H7 (cell line): ENCODE measurements at places on chromosomes 11 and 22.

DNA sequence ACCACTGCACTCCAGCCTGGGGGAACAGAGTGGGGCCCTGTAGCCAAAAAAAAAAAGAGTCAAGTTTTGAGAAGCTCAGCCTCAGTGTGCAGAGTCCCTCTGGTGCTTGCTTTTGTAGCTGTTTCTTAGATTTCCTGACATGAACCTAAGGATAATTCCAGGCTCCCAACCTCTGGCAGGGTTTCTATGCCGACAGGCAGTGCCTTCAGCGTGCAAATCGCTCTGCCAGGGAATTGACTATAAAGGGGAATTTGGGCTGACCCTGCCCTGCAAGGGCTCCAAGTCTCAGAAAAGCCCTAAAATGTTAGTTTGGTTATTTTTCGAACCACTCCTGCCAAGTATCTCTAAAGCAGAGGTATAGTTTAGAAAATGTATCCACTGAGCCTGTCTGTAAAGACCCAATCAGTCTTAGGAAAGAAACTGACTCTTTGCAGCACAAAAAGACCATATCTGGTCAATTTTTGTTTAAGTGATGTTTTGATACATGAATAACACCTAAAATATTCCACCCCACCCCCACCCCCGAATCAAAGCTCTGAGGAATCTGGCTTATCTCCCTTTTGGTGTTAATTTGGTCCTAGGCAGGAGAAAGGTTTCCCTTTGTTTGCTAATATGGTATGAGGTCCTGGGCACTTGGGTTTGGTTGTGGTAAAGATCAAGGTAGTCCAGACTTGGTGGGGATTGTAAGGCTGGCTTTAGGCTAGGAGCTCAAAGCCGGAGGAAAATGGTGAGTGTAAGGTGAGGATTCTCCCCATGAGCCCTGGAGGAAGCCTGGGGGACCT lies 49.7 kb downstream of the ANO1 start:
- peak; percentile 54 for DNase-seq

- peak; percentile 76 for DNase-seq
Measured at GRCh38 chr22:35337932-35338331, 38.2 kb downstream of the TOM1 start.

GRCh38 chr22:45166932-45167331 lies 3.2 kb downstream of the NUP50 start:
- no peak for DNase-seq

DNA sequence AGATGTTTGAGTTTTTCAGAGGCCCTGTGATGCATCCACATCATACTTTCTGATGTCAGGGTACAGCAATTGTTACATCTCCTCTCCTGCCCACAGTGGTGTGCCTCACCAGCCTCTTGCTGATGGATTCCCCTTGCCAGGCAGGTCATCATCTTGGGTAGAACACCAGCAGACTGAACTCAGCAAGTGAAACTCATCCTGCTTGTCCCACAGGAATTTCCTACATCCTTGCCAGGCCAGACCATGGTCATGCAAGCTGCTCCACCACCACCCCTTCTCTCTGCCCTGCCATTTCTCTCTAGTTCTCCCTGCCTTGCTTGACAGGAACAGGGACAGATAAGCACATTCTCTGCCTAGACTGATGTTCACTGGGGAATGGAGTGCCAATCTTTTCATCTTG lies 85.9 kb downstream of the PAX6 start:
- no peak for DNase-seq

DNA sequence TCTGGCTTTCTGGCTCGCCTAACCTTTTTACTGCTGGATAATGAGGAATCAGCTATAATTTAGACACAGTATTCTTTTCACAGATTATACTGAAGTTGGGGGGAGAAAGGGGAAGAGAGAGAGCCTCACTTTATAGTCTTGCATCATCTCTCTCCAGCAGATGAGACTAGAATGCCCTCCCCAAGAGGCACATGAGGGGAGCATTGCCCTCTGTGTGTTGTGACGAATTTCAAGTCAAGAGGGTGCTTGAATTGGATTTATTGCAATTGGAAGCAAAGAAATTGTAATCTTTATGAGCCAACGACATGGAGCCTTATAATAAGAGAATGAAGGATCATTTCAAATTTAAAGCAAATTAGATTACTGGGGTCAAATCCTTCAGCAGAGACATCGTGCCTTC lies 17.6 kb upstream of the CADM1 start:
- no peak for DNase-seq

- DNase-seq = peak; percentile 61
Measured at GRCh38 chr22:24554313-24555164, at the start of gene GUCD1. Gene GUCD1 (minus strand): TSS chr22:24555138. CDS start chr22:24554991, 147 bp downstream.

DNA sequence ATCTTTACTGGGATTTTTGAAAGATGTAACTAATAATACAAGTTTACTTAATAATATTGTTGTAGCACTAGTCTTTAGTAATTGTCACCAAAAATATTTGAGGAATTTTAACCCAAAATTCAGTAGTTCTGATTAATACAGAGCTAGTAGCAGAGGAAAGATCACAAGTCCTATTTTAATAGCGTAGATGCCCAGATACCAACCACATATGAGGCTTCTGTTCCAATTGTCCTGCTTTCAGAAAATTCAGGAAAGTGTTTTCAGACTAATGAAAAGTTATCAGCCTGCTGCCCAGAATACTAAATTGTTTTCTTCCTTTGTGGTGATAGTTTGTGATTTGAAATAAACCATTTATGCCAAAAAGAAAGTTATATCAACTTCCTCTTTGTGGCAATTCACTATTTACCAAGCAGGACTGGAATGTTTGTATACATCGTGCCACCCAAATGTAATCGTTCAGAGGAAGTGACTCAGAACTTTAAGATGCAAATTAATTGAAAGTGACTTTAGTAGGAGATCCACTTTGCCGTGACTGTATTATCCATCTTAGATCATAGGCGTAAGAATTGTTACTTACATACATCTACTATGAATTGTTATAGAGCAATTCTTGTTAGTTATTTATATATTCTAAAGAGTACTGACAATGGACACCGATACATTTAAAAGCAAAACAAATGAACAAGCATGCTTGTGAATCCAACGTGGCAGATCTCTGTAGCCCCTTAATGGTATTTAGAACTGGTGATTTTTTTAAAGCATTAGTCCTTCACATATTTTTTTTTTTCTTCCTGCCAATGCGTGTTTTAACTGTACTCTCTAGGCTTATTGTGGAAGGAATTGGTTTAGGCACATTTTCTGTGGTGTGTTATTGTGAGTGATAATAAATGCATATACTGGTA lies 231.0 kb downstream of the DDX10 start:
- DNase-seq = no peak

GRCh38 chr11:68212421-68213134 lies 518 bp downstream of the KMT5B start:
- peak; percentile 93 for DNase-seq

DNA sequence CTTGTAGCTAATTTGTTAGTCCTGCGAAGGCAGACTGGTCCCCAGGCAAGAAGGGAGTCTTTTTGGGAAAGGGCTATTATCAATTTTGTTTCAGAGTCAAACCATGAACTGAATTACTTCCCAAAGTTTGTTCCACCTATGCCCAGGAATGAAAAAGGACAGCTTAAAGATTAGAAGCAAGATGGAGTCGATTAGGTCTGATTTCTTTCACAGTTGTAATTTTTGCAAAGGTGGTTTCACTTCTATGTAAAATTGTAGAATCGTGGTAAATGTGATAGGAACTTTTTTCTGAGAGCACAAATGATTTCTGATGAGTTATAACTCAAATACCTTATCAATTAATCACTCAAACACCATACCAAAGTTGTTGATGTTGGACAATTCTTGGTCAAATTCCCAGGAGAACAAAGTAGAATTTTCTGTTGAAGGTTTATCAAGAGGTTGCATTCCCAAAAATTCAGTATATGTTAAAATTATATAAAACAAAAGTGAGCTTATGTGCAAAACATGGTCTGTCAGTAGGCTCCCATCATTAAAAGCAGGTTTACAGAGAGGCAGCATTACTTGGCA lies 2.9 kb upstream of the CTSC start:
- DNase-seq = no peak

DNA sequence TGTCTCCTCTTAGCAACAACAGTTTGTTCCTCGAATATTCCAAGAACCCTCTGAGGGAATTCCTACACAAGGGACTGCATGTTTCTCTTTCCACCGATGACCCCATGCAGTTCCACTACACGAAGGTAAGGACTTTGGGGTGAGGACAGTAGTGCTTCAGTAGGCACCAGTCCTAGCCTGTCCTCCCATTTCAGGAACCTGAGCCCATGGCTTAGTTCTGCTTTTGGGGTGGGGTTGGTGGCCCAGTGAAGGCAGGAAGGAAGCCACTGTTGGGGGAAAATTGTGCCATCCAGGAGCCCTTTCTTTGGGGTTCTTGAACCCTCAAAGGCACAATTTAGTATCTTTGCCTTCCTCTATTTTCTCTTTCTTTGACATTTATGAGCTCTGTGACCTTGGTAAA lies 38.2 kb downstream of the RNF141 start:
- DNase-seq = no peak

GRCh38 chr22:35476341-35476740 lies 64.3 kb upstream of the RASD2 start:
- no peak for DNase-seq

GRCh38 chr11:77438487-77438886 lies 35.4 kb downstream of the PAK1 start:
- no peak for DNase-seq

DNA sequence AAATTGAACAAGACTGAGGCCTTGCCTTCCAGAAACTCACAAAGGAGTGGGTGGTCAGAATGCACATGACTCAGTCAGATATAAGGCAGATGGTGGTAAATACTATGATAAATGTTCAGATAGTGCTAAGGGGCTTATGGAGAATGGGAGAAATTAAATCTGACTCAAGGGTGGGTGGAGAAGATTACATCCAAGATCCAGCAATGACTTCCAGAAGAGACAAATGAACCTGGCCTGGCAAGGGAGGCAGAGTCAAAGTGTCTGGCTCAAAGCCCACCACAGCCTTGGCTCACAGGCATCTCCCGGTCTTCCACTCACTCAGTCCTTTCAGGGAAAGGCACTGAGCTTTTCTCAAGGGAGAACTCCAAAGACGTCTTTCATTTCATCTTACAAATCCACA lies 6.1 kb upstream of the ZBTB16 start:
- no peak for DNase-seq

- no peak for DNase-seq
Measured at GRCh38 chr11:3022300-3022967, 30.3 kb upstream of the NAP1L4 start.

DNA sequence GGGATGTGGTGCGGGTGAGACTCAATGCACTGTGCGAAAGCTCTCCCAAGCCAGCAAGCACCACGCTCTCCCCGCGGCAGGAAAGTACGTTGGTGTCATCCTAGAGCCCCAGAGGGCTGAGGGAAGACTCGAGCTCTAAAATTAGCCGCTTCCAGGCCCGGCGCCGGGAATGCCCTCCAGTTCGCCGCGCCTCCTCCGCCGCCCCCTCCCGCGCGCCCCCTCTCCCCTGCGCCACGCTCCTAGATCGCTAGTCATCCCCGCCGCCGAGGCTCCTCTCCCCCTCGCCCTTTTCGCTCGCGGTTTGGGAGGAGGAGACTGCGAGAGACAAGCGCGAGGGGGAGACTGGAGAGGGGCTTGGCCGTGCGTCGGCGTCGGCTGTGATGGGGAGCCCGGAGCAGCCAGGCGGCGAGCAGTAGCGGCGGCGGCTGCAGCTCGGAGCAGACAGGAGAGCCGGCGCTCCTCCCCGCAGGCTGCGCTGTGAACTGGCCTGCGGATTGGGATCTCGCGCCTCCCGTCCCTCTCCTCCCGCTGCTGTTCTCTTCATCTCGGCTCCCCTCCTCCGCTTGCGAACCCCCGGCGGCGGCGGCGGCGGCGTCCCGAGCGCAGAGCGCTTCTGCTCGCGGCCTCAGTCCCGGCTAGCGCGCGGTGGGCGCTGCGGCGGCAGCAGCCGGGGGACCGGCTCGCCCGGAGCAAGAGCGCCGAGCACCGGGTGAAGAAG lies at the start of gene FAT3:
Gene FAT3 (plus strand): TSS at position 412 of the 718 bp plus-strand sequence. CDS start 127,295 bp downstream, outside the sequence.
- peak; percentile 86 for DNase-seq

GRCh38 chr11:98710986-98711385 lies 309.8 kb upstream of the CNTN5 start:
- DNase-seq = no peak

DNA sequence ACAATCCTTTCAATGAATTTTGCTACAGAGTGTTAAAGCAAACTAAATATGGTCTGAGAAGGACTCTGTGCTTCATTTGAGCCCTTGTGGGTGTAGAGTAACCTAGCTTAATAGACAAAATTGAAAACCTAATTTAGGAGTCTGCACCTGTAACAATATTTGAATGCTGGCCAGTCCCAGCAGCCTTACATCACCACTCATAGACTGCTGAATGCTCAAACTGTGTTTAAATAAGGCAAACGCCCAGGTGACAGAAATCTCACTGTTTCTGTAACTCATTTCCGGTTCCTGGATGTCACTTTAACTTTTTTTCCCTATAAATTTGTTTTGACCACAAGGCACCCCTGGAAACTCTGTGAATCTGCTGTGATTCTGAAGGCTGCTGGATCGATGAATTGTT lies 45.5 kb upstream of the GLYATL1B start:
- no peak for DNase-seq

GRCh38 chr22:38461414-38462081 lies 6.3 kb upstream of the KDELR3 start:
- peak; percentile 95 for DNase-seq

DNA sequence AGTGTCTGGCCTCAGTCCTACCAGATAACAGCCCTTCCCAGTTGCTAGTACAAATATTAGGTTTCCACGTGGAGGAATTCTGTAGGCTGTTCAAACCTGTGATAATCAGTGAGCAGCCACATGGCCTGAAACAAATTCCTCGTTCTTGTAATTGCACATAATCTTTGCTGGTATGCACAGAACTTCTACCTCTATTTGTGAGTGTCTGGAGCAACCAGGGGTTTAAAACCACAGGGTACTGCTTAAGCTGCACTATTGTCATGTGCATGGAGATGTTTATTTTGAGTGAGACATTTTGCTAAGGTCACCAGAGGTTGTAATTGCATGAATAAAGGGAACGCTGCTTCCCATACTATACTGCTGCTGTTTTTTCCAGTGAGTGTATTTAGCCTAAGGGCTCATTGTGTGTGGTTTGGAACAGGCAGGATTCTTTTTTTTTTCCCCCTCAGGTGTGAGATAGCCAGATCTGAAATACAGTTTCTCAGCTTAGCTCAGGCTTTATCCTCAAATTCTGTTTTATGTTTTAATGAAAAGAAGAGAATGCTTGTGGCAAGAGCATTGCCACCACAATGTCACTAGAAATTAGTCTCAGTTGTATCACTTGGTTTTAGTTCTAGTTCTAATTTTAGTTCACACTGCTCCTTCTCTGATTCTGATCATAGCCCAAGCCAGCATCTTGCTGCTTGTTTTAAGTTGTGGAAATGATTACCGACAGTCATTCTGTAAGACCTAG lies 60.5 kb downstream of the CYB5R2 start:
- peak; percentile 34 for DNase-seq
